Germinal center (tissue), 1 donor: ENCODE measurements at places on chromosomes 16 and 17.

DNA sequence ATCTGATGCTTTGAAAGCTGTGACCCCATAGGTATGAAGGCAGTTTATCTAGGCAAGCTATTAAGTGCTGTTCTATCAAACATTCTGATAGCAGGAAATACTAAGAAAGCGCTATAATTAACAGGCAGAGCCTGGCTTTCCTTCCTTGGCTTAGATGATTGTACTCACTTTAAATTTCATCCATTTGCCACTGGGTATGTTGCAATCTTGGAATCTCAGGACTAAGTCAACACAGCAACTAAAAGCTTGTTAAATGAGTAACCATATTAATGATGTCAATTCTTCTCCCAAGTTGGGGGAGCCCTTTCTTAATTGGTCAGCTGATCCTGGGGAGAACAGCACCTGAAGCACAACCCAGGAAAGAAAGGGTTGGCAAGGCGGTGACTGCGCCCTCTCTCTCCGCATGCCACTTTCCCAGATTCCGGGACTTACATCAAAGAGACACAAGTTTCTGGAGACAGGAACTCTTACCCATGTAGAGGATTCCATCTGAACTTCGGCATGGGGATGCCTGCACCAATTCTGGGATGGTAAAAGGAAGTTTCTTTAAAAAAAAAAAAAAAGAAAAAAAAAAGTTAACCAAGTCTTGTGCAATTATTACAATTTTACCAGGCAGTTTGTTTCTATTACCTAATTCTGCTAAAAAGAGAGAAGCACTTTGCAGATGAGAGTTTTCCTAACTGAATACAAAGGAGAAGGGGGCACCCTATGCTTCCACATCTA is 54.4 kb upstream of the ICAM2 start:
- no peak for DNase-seq

- no peak for DNase-seq
Observed at GRCh38 chr16:63183743-63184142, 1147.5 kb upstream of the CDH8 start.

GRCh38 chr17:50601823-50602375 is 32.8 kb upstream of the ABCC3 start:
- no peak for DNase-seq

- DNase-seq, result no peak
Observed at GRCh38 chr17:38568845-38569510, 36.8 kb downstream of the SRCIN1 start.

- no peak for DNase-seq
Observed at GRCh38 chr17:38960402-38960801, 6.8 kb downstream of the FBXO47 start.

DNA sequence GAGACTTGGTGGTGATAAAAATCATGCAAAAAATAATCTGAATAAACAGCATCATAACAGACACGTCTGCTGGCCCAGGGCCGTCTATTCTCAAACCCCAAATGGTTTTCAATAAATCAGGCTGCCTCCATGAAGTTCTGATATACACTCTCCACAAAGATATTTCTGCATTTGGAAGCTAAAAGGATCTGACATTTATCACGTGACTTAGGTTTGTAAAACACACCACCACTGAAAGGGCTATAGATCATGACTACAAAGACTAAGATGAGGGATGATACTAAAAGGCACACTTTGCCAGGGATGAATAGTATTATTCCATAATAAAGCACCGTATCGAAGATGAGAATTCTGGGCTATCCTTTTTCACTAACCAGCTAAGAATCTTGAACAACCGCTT is 67.6 kb upstream of the ADAMTS18 start:
- DNase-seq, result no peak

- DNase-seq, result no peak
Observed at GRCh38 chr16:51053775-51054174, 97.3 kb downstream of the SALL1 start.

- no peak for DNase-seq
Observed at GRCh38 chr17:64244165-64244564, 18.9 kb downstream of the TEX2 start.

- no peak for DNase-seq
Observed at GRCh38 chr17:79071161-79071740, 3.4 kb upstream of the ENGASE start.
